ENCODE measurements at places on chromosomes 1 and 21.

DNA sequence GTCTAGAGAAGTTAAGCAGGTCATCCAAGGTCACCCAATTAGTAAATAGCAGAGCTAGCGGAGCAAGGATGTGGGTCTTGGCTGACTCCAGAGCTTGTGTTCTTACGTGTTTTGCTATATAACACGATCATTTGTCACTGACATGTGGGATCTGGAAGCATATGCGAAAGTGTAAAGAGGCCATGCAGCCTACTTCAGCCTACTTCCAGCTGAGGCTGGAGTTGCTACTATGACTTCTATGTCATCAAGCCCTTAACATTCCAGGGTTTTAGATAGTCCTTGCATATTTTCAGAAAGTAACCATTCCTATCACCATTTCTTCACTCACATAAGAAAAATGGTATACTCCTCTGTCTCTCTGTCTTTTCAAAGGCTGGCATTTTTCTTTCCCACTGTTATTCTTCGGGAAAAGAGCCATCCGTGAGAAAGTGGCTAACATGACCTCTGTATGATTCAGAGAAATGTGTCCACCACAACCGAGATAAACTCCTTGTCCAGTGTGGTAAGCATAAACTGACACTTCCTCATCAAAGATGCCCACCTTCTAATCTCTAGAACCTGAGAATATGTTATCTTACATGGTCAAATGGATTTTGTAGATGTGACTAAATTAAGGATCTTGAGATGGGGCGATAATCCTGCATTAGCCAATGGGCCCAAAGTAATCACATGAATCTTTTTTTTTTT is 24.0 kb upstream of the ABL2 start:
- DNase-seq = no peak

DNA sequence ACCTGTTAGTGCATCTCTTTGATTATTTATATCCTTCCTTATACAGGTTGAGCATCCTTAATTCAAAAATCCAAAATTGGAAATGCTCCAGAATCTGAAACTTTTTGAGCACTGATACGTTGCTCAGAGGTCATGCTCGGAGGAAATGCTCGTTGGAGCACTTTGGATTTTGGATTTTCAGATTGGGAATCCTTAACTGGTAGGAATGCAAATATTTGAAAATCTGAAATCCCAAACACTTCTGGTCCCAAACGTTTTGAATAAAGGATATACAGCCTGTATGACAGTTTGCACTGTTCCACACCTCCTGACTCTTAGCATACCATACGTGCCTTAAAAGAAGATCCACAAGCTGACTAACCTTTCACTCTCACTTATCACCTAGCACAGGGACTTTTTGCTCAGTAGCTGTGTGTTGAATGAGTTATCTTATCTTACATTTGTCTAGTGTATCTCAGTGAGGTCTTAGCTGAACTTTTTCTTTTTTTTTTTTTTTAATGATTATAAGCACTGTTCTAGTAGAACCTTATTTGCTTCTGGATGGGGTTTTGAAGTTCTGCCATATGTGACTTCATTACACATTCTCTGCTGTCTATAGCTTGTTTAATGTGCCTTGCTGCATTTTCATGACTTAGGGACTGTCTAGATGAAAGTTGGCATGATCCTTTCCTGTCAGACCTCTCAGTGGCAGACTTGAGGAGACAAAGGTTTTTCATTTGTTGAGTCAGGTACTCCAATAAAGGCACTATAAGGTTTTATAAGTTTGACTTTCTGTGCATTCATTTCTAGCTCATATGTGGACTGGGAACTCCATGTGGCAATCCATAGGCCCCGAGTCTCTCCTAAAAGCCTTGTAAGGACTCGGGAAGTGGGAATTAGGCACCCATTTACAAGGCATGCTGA is 21.6 kb downstream of the PTGFRN start:
- DNase-seq = no peak

DNA sequence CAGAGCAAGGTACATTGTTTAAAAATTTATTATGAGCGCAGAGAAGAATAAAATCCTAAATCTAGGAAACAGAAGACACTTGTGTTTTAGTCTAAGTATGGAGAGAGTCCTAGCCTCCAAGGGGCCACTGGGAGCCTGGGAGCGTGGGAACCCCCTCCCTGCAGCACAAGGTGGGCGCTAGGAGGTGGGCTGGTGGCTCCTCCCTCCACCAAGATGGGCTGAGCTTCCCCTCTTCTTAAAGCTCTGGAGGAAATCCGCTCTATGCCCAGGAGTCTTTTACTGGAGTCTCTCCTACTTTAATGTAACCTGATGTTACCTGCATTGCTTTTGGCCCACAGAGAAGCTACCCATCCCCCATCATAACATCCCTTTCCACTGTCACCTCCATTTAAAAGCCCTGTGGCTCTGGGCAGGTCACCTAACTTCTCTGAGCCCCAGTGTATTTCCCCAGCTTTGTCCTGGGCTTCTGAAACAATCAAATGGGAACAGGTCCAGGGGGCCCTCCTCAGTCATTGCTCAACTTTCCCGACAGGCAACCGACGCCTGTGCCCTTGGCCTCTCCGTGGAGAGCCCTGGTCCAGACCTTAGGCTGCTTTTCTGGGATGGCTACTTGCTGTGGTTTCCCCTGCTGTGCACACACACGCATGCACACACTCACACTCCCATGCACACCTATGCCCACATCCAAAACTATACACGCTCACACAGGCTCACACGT is 181.5 kb downstream of the NPHP4 start:
- no peak for DNase-seq

DNA sequence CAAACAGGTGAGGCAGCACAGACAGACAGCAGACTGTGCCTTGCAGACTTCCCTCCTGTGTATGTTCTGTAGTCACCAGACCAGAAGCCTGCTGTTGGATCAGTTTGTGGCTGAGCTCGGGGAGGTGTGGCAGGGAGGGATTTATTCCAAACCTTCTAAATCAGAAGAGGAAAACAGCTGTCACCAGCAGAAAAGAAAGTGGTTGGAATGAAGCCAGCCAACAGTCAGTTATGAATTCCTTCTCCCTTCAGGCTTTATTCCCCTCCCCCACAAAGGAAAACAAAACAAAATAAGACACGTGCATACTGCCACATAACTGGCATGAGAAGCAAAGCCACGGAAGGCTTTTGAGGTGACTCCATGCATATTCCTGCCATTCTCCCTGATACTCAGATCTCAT is 19.0 kb upstream of the PIGV start:
- DNase-seq = no peak

DNA sequence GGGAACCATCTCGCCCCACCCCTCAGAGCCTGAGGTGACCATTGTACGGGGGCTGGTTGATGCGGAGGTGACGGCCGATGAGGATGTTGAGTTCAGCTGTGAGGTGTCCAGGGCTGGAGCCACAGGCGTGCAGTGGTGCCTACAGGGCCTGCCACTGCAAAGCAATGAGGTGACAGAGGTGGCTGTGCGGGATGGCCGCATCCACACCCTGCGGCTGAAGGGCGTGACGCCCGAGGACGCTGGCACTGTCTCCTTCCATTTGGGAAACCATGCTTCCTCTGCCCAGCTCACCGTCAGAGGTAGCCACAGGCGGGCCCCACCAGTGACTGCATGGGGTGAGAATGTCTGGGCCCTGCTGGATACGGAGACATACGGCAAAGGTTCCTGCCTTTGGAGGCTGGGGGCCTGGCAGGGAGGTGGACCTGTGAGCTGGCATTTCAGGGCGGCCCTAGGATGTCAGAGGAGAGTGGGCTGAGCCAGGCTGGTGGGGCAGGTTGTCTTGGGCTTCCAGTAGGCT is 98.5 kb downstream of the TRIM11 start:
- DNase-seq = no peak

- DNase-seq = peak; percentile 45
Measured at GRCh38 chr1:160030657-160031364, 979 bp downstream of the PIGM start.

DNA sequence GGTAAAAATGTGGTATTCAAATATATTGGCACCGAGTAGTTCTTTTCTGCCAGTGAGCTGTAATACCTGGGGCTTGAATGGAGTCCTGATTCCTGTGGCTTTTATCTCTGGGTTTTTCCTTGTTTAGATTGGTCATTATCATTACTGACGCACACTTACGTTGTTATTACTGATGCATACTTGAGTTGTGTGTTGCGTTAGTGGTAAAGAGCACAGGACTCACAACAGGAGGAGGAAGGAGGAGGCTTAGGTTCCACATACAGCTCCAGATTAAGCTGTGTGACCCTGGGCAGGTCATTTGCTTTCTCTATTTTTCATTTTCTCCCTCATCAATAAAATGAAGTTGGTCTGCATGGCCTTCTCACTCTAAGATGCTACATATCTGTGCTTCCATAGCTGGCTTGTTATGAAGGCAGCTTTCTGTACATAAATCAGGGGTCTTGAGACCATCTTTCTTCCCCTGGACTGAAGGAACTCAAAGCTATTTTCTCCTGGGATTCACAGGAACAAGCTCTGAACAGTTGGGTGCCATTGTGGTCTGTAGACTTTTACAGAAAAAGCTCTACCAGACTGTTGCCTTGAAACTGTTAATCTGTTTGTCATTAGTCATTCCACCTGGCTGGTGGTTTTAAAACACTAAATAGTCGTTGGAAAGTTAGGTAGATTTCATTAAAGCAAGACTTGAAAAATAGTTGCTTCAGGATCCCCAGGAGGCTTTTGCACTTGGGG is 5.6 kb downstream of the ARID1A start:
- no peak for DNase-seq

DNA sequence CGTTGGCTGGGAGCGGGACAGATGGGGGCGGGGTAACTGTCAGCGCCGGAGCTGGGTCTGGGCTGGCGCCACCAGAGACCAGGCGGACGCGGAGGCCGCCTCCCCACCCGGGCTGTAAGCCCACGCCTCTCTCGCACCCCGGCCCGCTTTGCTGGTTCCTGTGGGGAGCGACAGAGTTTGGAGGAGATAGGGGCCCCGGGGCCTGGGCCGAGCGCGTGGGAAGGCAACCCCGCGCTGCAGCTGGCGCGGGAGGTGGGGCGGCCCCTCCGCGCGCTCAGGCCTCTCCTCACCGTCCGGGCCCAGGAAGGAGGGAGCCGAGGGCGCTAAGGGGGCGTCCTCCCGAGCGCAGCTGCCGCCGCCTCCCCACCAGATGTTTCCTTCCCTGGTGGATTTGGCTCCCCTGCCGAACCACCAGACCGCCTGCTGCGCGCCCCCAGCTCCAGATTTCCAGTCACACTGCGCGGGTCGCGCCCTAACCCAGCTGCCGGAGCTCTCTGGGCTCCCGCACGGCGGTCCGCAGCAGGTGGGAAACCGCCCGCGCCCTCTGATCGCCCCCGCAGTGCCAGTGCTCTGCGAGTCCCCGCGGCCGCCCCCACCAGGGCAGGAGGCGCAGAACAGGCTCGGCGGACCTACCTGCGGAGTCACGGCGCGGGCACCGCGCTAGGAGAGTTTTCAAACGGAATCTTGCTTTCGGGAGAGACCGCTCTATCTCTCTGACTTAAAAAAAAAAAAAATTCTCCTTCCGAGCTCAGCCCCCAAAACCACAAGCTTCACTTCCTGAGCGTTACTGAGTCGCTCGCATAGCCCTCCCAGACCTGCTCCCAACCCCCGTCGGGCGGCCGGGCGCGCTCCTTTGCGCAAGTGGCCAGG is 1.1 kb downstream of the GFI1 start:
- DNase-seq = no peak

DNA sequence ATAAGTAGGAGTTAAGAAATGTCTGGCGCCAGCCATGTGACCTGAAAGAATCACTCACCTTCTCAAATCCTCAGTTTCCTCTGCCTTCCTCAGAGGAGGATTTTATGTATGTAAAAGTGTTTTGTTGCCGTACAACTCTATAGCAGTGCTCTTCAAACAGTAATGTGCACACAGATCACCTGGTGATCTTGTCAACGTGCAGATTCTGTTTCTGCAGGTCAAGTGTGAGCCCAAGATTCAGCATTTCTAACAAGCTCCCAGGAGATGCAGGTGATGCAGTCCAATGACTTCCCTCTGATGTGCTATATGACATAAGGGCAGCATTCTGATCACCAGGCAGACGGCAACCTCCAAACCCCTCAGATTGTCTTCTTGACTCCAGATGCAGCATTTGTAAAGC is 83.7 kb downstream of the CDC7 start:
- no peak for DNase-seq

- DNase-seq = no peak
Measured at GRCh38 chr1:95127380-95127779, 10.2 kb downstream of the TLCD4 start.

GRCh38 chr21:43188592-43189210 is 19.9 kb downstream of the CRYAA start:
- DNase-seq = no peak

- DNase-seq = no peak
Measured at GRCh38 chr1:84143796-84144565, at the start of gene PRKACB. Gene PRKACB (plus strand): TSS chr1:84144271. CDS start chr1:84144362, 91 bp downstream.

DNA sequence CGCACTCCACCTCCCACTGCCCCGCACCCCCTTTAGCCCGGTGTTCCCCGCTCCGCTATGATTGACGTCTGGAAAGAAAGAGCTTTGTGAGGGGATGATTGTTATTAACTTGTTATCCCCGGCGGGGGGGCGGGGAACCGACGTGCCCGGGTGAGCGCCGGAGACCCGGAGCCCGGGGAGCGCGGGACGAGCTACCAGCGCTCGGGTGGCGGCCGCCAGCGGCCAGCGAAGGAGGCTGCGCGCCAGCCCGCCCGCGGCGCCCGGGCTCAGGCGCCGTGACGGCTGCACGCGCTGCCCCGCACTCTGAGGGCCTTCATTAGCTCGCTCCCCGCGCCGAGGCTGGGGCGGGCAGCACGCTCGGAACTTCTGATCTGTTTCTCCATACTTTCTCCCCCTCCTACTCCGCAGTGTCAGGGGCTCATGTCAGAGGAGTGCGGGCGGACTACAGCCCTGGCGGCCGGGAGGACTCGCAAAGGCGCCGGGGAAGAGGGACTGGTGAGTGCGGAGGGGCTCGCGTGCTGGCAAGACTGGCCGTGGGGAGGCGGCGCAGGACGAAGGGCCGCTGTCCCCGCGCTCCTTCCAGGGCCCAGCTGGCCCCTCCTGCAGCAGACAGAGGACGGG is 2.1 kb downstream of the LHX8 start:
- DNase-seq = peak; percentile 55

GRCh38 chr21:28771790-28772501 is 220.7 kb downstream of the LTN1 start:
- DNase-seq = no peak

DNA sequence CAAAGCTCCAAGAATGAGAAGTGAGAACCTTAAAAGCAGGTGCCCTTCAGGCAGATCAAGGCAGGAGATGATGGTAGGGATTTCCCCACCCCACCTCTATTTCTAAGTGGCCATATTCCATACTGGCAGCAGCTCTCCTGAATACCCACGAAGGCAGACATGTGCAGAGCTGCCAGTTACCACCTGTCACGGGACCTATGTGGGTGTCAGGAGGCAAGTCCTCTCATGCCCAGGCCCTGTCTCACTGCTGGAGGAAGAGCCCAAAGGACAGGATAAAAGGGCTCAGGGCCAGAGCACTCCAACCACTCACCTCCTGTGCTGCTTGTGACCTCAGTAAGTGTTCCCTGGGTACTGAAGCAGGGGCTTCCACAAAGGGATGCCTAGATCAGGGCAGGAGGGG is 721 bp upstream of the LCE1B start:
- DNase-seq = no peak

- no peak for DNase-seq
Measured at GRCh38 chr1:109497449-109498160, 3.7 kb downstream of the CYB561D1 start.

- no peak for DNase-seq
Measured at GRCh38 chr1:174534789-174535188, 87.0 kb downstream of the GPR52 start.

GRCh38 chr21:44784810-44785209 is 16.8 kb downstream of the UBE2G2 start:
- DNase-seq = no peak

GRCh38 chr1:44315521-44315920 is 39.5 kb downstream of the ERI3 start:
- DNase-seq = no peak

- DNase-seq = no peak
Measured at GRCh38 chr1:29520571-29521437, 284.5 kb downstream of the PTPRU start.

GRCh38 chr1:116287341-116288200 is 85.5 kb upstream of the ATP1A1 start:
- no peak for DNase-seq
